ENCODE measurements at places on chromosomes 5 and 9. TPM values are rescaled to one million over a fixed set of nuclear protein-coding genes. Genes with fewer than 3 reads are reported as not detected.

Gene SEC61B
- polyA plus RNA-seq: 191 TPM

- DNase-seq: no peak
These were observed 43.5 kb downstream of the LIX1 start for GRCh38 chr5:97098922-97099321.

GRCh38 chr5:90336752-90337151, 72.8 kb downstream of the CETN3 start:
- no peak for DNase-seq

Gene PCDHGB3
- 0.67 TPM for polyA plus RNA-seq

GRCh38 chr9:137077010-137077747, at the start of gene UAP1L1:
TSS of gene UAP1L1 (plus strand) at chr9:137077517. CDS start at chr9:137077533, 16 bp downstream.
- no peak for DNase-seq

GRCh38 chr5:128036950-128037349, 46.6 kb upstream of the SLC12A2 start:
- no peak for DNase-seq

Gene CLK4
- polyA plus RNA-seq: 17.7 TPM

- DNase-seq: no peak
These were observed 415.4 kb upstream of the GRAMD2B start for GRCh38 chr5:126007841-126008240.

Gene GAS1
- not detected for polyA plus RNA-seq

DNA sequence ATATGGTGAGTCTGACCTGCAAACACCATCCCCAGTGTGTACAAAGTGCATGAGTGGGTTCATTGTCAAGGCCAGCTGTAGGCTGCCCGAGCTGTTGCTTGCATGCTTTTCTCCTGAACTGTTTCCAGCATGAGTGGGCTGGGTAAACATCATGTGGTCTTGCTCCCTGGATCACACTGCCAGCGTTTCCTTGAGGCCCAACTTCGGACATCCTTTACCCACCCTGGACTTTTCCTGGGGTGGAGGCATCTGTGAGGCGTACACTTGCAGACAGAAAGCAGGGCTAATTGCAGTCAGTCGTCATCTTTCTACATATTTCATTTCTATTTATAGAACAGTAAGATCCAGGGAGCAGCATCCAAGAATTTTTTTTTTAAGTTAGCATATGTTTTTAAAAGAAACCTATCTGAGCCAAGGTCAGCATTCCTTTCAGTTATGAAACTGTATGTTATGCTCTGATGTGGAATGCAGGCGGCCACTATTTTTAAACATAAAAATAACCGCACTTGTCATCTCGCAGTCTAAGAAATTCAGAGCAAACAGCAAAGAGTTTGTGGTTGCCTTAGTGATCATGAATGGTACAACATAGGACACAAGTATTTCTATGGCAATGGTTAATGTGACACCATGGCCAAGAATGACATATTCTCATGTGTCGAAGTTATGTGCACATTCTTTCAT, 106.5 kb upstream of the DMRT1 start:
- peak; percentile 79 for DNase-seq

Gene BTNL3
- not detected for polyA plus RNA-seq

- peak; percentile 18 for DNase-seq
These were observed 35.1 kb downstream of the FAM13B start for GRCh38 chr5:137997726-137998213.

- DNase-seq: no peak
These were observed 138.6 kb downstream of the TRIO start for GRCh38 chr5:14281746-14282181.

Gene SVEP1
- polyA plus RNA-seq: not detected

Gene PDLIM4
- polyA plus RNA-seq: 2.5 TPM

Gene ZNF474
- not detected for polyA plus RNA-seq

Gene ARL10
- 0.50 TPM for polyA plus RNA-seq

GRCh38 chr9:104906441-104907277, 21.3 kb downstream of the ABCA1 start:
- DNase-seq: no peak

- no peak for DNase-seq
These were observed 35.4 kb upstream of the TGFBI start for GRCh38 chr5:135993335-135993879.

DNA sequence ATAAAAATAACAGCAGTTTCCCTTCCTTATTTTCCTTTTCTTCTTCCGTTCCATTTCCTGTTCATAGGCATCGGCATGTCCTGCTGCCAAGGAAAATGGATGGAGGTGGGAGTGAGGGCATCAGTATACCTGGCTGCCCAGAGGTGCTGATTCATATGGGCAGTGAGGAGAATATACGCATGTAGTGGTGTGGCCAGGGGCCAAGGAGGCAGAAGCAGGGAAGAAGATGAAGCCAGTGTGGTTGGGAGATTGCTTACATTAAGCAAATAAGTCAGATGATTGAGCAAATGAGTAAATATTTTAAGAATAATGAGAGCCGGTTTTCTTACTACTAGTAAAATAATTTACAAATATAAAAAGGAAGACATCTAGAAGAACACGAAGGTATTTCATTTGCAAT, 344.9 kb upstream of the PAPPA start:
- no peak for DNase-seq

GRCh38 chr5:175895215-175895614, 23.8 kb downstream of the CPLX2 start:
- DNase-seq: no peak

Gene INSL6
- not detected for polyA plus RNA-seq

Gene TRIP13
- 12.8 TPM for polyA plus RNA-seq

DNA sequence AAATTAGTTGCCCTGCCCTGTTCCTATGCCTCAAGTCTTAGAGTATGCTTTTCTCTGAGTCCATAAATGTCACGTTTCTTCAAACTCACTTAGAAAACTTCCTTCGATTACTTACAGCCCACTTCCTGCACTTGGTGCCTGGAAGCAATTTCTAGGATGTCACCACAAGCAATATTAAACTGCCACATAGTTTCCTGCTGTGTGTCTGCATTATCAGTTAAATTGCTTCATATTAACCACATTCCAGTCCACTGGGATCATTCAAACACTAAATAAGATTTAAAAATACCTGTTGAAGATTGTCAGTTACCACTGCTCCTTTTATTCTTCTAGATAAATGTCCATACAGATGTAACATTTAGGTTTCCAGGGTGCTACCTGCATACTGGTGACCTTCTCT, 4.1 kb downstream of the DENND1A start:
- peak; percentile 20 for DNase-seq

- no peak for DNase-seq
These were observed 325.3 kb downstream of the TLE1 start for GRCh38 chr9:81363916-81364480.

DNA sequence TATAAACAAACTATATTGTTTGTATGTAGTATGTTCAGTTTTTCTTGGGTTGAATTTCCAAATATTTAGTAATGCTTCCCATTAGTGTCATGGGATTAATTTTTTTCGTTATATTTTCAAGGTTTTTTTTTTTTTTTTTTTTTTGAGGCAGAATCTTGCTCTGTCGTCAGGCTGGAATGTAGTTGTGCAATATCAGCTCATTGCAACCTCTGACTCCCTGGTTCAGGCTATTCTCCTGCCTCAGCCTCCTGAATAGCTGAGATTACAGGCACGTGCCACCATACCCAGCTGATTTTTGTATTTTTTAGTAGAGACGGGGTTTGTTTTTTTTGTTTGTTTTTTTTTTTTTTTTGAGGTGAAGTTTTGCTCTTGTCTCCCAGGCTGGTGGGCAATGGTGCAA, 10.6 kb downstream of the DDX46 start:
- peak; percentile 31 for DNase-seq

GRCh38 chr5:114581136-114581535, 219.3 kb downstream of the KCNN2 start:
- no peak for DNase-seq

Gene CDH6
- polyA plus RNA-seq: not detected

Gene CREB3
- 11.1 TPM for polyA plus RNA-seq

Gene TOMM5
- 118 TPM for polyA plus RNA-seq

GRCh38 chr5:170393235-170393634, 4.1 kb upstream of the KCNMB1 start:
- no peak for DNase-seq

DNA sequence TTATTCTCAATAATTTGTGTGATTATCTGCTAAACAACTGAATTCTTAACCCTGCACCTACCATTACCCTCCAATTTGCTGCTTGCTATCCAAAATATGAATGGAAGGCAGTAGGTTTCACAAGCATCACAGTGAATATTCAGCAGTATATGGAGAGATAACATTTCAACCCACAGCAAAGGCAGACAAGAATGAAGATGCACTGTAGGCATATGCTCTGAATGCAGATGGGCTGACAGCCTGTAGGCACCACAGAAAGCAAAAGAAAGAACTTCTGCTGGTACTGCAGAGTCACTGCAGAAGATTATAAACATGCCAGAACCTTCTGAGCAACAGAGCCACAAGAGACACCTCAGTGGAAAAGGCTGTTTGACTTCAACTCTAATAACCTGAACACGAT, 63.6 kb upstream of the SLC12A2 start:
- DNase-seq: no peak

DNA sequence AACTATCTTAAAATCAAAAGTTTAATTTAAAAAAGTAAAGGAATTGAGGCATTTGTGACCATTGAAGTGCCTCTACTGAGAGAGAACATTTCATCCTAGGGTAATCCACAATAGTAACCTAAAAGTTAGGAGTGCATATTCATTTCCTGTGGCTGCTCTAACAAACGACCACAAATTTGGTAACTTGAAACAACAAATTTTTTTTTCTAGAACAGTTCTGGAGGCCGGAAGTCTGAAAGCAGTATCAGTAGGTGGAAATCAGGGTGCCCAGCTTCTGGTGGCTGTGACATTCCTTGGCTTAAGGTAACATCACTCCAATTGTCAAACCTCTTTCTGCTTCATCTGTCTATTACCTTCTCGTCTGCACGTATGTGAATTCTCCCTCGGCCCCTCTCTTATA, 67.1 kb upstream of the SSBP2 start:
- no peak for DNase-seq

DNA sequence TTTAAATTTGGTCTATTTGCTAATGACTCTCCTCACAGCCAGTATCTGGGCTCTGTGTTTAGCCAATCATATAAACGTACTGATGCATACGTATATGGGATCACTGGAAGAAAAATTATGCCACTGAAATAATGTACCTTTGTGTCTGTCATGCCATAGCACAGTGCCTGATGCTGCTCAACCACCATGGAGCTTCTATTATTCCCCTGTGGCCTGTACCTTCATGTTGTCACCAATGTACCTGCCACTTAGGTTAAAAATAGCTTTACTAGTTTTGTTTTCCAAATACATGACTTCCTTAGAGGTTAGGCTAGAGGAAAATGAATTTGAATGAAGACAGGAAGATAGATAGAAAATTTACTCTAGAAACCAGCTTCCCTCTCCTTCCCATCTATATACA, 34.6 kb downstream of the HACD4 start:
- no peak for DNase-seq

GRCh38 chr5:108983461-108984092, 235.9 kb downstream of the FER start:
- no peak for DNase-seq

Gene SLC25A2
- polyA plus RNA-seq: not detected

Gene GRIN3A
- not detected for polyA plus RNA-seq

- DNase-seq: no peak
These were observed 501.4 kb upstream of the ST8SIA4 start for GRCh38 chr5:101404531-101404930.

DNA sequence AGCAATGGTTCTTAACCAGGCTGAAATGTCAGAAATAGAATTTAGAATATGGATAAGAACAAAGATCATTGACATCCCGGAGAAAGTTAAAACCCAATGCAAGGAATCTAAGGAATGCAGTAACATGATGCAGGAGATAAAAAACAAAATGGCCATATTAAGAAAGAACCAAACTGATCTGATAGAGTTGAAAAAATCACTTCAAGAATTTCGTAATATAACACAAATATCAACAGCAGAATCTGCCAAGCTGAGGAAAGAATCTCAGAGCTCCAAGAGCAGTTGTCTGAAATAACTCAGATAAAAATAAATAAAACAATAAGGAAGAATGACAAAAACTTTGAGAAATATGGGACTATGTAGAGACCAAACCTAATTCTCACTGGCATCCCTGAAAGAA, 37.8 kb upstream of the TAS2R1 start:
- no peak for DNase-seq

Gene ACTBL2
- not detected for polyA plus RNA-seq

DNA sequence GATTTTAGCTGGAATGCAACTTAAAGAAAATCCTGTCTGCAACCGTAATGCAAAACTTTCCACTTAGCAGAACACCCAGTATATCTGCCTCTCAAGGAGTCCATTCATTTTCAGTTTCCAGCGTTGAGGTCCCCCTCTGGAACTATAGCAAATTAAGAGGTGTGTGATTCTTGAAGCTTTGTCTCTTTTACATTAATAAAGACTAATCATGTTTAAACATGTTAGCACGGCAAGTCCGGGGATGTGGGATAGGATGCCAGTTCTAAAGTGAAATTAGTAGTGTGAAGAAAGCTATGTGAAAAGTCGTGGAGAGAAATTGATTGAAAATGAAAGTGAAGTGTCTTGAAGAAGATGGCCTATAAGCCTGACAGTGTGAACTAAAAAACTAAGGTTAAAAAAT, 429.1 kb downstream of the NR2F1-AS1 start:
- DNase-seq: no peak

GRCh38 chr5:157900644-157901043, 41.7 kb upstream of the CLINT1 start:
- no peak for DNase-seq

Gene SPATA31D1
- polyA plus RNA-seq: not detected

Gene GRIN1
- polyA plus RNA-seq: 0.05 TPM

- DNase-seq: no peak
These were observed 263.3 kb upstream of the IL12B start for GRCh38 chr5:159593518-159594073.

- no peak for DNase-seq
These were observed 470.6 kb downstream of the CCDC171 start for GRCh38 chr9:16023446-16023845.

GRCh38 chr9:130396581-130396980, 48.2 kb upstream of the ASS1 start:
- no peak for DNase-seq

GRCh38 chr5:178232124-178232919, at the start of gene PHYKPL:
TSS of gene PHYKPL (minus strand) at chr5:178232802. CDS start at chr5:178232550, 252 bp downstream.
- peak; percentile 36 for DNase-seq

DNA sequence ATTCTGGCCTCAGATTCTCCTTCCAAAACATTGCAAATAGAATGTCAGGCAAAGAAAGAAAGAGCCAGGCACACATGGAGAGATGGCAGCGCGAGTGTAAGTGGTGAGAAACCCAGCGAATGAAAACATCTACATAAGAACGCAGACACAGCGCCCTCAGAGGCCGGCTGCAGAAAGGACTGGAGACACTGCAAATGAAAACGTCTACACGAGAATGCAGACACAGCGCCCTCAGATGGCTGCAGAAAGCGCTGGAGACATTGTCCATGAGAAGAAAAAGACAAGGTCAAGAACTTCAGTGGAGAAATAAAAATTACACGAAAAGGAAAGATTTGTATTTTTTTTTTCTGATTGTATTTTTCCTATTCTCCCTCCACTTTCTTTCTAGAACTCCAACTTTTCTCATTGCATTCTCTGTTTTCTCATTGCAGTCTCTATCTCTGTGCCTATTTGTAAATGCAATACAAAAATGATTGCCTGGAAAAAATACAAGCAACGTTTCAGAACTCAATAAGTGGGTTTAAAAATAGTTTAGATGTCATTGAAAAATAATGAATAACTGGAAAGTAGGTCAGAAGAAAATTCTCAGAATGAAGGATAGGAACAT, 117.9 kb upstream of the LPCAT1 start:
- DNase-seq: peak; percentile 82

Gene FOXD4L4
- 0.10 TPM for polyA plus RNA-seq

Data from HepG2 (cell line).